NCI-H524 (cell line): ENCODE measurements at places on chromosomes 3 and 15.
A peak's percentile ranks its signal among the peaks of the same experiment; 100 is the strongest.

DNA sequence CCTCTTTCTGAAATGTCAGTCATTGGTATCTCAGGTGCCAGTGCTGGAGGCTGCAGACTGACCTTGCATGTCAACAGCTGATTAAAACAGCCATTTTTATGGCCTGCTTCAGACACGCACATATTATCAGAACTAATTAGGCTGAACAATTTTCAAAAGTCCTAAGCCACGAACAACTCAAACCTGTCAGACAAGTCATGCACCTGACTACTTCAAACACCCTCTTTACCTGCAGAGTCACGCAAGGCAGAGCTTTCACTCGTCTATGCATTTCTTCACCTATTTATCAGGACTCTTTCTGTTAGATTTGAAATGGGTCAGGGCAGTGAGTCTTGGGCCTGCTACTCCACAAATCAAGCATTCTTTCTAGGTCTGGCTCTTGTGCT is 26.7 kb downstream of the CLK3 start:
- DNase-seq, result no peak

- no peak for DNase-seq
These were observed 89.0 kb downstream of the DHX36 start for GRCh38 chr3:154235330-154235729.

DNA sequence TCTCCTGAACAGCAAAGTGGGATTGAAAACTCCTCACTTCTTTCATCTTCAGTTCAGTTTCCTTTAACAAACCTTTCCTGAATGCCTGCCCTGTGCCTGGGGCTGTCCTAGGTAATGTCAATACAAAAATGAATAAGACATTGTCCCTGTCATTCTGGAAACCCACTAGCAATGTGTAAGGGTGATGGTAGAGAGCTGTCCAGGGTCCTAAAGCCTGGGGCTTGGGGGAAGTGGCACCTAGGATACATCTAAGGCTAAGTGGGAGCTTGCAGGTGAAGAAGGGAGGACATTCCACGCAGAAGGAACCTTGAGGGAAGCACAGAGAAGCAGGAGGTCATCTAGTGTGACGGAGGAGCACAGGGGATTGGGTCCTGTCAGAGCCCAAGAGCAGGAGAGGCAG is 212.7 kb upstream of the PPP2R3A start:
- DNase-seq, result no peak

DNA sequence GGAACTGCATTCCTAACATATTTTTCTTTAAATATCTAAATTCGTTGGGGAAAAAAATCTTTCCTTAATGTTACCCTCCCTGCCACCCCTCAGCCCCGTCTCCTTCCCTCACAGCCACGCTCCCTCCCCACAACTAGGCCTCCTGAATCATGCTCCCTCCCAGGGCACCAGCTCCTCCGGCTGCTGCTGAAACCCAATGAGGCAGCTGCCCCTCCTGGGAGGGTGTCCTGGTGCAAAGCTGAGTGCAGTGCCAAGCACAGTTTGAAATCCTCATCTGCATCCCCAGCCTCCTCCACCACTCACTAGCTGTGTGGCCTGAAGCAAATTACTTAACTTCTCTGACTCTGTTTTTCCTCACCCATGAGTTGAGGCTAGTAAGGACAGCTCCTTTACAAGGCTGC is 2.7 kb upstream of the NR2E3 start:
- DNase-seq, result no peak

- DNase-seq, result no peak
These were observed 70.1 kb upstream of the MBNL1 start for GRCh38 chr3:152198665-152199064.

- DNase-seq, result no peak
These were observed 27.8 kb downstream of the CHP1 start for GRCh38 chr15:41258750-41259471.

DNA sequence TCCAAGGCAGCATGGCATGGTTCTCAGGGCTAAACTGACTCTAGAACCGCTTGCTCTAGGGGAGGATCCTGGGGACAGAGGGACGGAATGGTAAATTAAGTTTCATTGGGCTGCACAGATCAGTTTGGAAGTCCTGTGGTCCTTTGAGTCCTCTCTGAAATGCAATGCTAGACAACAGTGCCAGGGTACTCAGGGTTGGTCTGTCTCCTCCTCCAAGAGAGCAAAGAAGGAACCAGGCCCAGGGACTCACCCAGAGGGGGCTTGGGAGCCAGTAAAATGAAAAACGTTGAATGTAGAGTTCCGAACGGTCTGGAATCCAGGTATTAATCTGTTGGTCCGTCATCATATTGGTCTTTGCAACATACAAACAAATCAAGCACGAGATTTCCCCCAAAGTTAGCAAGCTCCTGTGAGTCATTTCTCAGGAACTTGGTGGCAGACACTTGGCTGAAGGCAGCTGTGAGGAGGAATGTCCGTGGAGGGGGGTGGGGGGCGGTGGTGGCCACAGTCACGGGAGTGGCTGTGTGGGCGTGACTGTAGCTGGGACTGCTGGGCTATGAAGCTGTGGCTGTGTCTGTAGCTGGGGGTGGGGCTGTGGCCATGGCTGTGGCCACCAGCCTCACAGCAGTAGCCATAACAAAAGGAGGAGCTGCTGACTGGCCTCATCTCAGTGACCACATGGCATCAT is 361.0 kb downstream of the SHQ1 start:
- DNase-seq, result no peak

GRCh38 chr3:59388555-59389270 is 338.9 kb upstream of the CFAP20DC start:
- no peak for DNase-seq

GRCh38 chr3:125381314-125381713 is 6.2 kb upstream of the ZNF148 start:
- no peak for DNase-seq

- no peak for DNase-seq
These were observed 277.7 kb upstream of the ZNF717 start for GRCh38 chr3:76063019-76063418.

- DNase-seq, result no peak
These were observed 439.4 kb downstream of the C3orf38 start for GRCh38 chr3:88589138-88589537.

- no peak for DNase-seq
These were observed 113.1 kb downstream of the ABI3BP start for GRCh38 chr3:100880072-100880471.

DNA sequence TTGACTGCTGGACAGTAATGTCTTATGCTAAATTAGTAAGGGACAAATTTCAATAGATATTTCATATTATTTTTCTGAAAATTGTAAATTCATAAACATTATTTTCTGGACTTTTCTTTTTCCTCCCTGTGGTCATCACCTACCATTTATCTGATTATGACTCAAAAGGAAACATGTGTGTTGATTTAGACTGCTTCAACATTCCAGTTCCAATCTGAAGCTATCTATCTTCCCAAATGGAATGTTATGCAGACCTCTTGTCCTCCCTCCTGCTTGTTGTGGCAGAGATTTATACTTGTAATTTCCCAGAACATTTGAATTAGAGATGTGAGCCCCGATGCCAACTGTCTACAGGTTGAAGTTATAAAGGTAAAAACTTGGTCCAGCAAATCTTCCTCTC is 803.4 kb downstream of the TUSC7 start:
- no peak for DNase-seq

GRCh38 chr15:45087513-45087912 is 26.5 kb downstream of the DUOX2 start:
- peak; percentile 20 for DNase-seq

DNA sequence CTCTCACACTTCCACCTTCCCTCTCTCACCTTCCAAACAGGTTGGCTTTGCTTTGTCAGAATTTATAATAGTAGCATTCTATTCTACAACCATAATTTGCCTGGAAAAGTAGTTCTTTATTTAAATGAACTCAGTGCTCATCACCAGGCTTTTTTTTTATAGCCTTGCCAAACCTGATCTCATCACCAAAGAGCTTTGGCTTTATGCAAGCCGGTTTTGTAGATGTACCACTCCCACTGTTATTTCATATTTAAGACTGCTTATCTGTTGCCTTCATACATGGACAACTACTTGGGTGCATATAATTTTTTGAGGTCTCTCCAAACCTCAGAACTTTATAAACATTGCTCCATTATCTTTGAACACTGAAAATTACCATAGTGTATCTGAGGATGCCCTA is 246.1 kb upstream of the PPP2R3A start:
- no peak for DNase-seq

- DNase-seq, result no peak
These were observed 78.5 kb upstream of the CHD2 start for GRCh38 chr15:92821491-92822116.
